Renal cortical epithelial cell (primary cell): ENCODE measurements at places on chromosomes 7 and 10.

- DNase-seq, result no peak
These were observed 22.1 kb downstream of the NCAPG2 start for GRCh38 chr7:158682456-158682855.

GRCh38 chr7:103832438-103832837 lies 157.0 kb downstream of the RELN start:
- DNase-seq, result no peak

GRCh38 chr10:11159543-11160215 lies 142.0 kb downstream of the CELF2 start:
- DNase-seq, result no peak

DNA sequence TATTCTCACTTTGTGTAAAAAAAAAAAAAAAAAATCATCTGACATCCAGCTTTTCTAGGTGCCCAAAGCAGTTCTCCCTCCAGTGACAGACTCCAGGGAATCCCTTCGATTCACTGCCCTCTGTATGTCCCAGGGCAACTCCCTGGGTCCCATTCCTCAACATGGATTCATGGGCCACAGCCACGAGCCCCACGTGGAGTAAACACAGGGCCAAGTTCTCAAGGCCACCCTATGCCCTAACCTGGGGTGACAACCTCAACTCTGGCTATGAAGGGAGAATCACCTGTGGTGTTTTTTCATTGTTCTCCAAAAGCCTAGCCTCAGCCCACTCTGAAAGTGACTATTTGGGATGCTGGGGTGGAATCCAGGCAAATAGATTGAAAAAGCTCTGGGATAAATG lies 3.4 kb downstream of the BNIP3 start:
- DNase-seq, result no peak

GRCh38 chr10:10985361-10985760 lies 32.3 kb upstream of the CELF2 start:
- no peak for DNase-seq

- peak; percentile 37 for DNase-seq
These were observed 217.3 kb downstream of the RPS24 start for GRCh38 chr10:78251016-78251385.

GRCh38 chr7:152986376-152986775 lies 226.8 kb downstream of the ACTR3B start:
- DNase-seq, result peak; percentile 79

- DNase-seq, result no peak
These were observed 544.9 kb upstream of the MGMT start for GRCh38 chr10:128922172-128922571.

GRCh38 chr10:75058161-75058560 lies 53.3 kb upstream of the SAMD8 start:
- DNase-seq, result no peak

- no peak for DNase-seq
These were observed 182.8 kb downstream of the CREB5 start for GRCh38 chr7:28595076-28595475.
